Naive B cell (primary cell): ENCODE measurements at places on chromosomes 6 and 20.

DNA sequence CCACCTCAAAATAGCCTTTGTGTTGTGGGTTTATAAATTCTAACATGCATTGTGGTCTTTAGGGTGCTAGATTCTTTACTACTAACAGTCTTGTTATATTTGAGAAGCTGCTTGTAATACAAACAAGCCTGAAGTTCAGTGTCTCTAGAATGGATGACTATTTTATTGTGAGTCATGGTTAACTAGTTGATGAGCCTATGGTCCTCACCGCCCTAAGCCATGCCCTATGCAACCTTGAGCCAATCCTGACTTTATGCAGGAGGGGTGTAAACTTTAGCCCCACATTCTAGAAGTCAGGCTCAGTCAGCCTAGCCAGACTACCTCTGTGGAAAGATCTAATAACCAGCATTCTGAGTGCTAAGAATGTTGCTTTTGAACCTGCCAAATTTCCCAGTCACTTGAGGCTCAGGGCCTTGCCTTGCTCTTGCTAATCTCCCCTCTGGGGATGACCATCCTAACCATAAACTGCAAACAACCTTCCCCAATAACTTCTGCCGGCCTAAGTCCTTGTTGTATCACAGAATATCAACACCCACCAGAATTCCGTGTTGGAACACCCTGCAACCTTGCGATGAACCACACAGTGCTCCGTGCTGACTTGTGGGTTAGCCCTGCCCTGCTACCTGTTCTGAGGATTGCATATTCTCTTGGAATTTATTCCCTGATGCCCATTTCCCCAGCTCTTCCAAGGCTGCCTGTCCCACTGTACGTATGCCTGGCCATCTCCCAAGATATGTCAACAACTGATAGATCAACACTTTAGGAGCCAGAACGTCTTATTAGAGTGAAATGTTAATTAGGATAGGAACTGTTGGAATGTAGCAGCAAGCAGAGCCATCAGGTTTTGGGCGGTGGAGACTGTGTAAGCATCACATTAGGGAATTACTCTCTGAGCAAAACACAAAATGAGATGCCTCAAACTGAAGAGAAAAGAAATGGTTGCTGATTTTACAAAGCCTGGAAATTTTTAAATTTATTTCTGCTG is 71.7 kb upstream of the CEP85L start:
- no peak for DNase-seq

- no peak for DNase-seq
Measured at GRCh38 chr20:23145281-23145700, 59.2 kb upstream of the CD93 start.

- no peak for DNase-seq
Measured at GRCh38 chr20:57133926-57134650, 132.4 kb downstream of the BMP7 start.

DNA sequence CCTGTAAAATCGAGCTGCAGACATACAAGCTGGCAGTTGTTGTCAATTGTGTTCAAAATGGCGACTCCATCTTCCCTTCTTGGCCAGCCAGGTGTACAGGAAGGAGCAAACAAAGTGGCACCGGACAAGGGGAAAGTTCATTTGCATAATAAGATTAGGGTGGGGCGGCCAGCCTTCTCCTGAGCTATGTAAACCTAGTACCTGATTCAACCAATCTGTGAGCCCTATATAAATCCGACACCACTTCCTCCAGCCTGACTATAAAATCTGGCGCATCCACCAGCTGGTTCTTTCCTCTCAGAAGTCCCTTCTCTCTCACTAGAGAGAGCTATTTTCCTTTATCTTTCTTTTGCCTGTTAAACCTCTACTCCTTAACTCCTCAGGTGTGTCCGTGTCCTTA is 8.1 kb upstream of the HBS1L start:
- no peak for DNase-seq

- no peak for DNase-seq
Measured at GRCh38 chr6:161115468-161115867, 123.9 kb downstream of the MAP3K4 start.

GRCh38 chr6:115363379-115363778 is 697.3 kb downstream of the FRK start:
- no peak for DNase-seq

DNA sequence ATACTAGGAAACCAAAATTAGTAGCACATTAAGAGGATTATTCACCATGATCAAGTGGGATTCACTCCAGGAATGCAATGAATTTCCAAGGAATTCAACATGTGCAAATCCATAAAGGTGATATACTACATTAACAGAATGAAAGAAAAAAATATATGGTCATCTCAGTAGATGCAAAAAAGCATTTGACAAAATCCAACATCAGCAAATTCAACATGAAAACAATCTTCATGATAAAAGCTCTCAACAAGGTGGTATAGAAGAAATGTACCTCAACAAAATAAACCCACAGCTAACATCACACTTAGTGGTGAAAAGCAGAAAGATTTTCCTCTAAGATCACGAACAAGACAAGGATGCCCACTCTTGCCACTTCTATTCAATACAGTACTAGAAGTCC is 74.4 kb upstream of the PDE10A start:
- DNase-seq = no peak

- no peak for DNase-seq
Measured at GRCh38 chr6:75876152-75876551, 127.1 kb downstream of the MYO6 start.
